ENCODE measurements at places on chromosomes 5 and 9. TPM values are rescaled to one million over a fixed set of nuclear protein-coding genes. Genes with fewer than 3 reads are reported as not detected.
A peak's percentile ranks its signal among the peaks of the same experiment; 100 is the strongest.

- no peak for DNase-seq
Measured at GRCh38 chr5:126682856-126683255, 82.1 kb downstream of the PHAX start.

GRCh38 chr5:18052569-18052968 is 418.3 kb downstream of the TAF11L14 start:
- no peak for DNase-seq

GRCh38 chr5:91142386-91142785 is 240.7 kb downstream of the ARRDC3 start:
- no peak for DNase-seq

GRCh38 chr5:36915653-36916052 is 39.1 kb downstream of the NIPBL start:
- DNase-seq, result peak; percentile 26

DNA sequence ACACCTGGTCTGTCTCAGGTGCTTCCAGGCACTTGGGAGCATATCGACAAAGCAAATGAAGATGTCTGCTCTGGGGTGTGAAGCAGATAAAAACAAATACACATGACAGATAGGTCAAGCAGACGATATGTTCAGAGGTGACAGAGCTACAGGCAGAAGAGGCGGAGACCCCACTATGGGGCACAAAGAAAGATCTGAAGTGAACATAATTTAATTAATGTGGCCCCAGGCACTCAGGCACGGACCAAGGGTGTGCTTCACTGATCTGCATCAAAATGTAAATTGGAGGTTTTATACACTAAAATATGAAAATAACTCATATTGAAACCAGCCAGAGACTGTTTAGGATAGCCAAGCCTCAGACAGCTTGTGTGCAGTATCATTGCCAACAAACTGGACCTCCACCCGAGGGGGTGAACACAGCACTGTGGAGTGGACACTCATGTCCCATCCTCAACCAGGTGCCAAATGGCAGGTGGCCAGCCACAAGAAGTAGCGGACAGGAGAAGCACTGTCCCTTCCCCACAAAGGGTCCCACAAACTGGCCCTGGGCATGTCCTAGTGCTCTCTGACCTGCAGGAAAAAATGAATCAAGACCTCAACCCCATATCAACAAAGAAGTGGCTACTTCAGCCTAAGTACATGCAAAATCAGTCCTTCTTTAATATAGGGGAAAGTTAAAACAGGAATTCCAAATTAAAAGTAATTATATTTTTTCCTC is 29.2 kb downstream of the ROR2 start:
- no peak for DNase-seq

- no peak for DNase-seq
Measured at GRCh38 chr9:109010746-109011145, 2.6 kb downstream of the CTNNAL1 start.

GRCh38 chr9:133004091-133004998 is 25.9 kb downstream of the GFI1B start:
- no peak for DNase-seq

GRCh38 chr9:126376311-126377175 is 49.9 kb downstream of the MVB12B start:
- peak; percentile 55 for DNase-seq

GRCh38 chr5:112419986-112420864 is 1.1 kb upstream of the EPB41L4A start:
- peak; percentile 92 for DNase-seq

GRCh38 chr9:108396193-108396592 is 459.6 kb downstream of the ACTL7B start:
- no peak for DNase-seq

DNA sequence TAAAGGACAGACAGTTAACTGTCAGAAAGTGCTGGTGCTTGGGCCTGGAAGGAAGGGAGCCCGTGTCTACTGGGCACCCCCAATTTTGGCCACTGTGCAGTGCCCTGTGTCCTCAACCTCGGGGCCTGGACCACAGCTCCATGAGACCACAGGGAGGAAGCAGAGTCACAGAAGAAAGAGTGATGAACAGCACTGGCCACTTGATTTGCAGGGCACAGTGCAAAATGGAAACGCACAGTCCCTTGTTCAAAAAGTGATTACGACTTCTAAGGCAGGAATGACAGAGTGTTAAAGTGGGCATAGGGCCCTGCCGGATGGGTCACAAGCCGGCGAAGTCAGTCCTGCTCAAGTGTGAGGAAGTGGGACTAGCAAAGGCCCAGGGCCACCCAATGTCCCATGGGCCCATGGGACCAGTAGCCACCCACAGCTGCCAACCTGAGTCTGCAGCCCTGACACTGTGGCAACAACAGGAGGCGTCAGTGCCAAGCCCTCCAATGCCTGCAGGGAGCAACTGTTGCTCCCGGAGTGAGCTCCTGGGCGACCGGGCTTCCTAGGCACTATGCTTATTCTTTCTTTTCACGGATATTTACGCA is 85.4 kb downstream of the ADAMTS2 start:
- no peak for DNase-seq

GRCh38 chr9:133514460-133515239 is 10.1 kb downstream of the MYMK start:
- DNase-seq, result peak; percentile 89

DNA sequence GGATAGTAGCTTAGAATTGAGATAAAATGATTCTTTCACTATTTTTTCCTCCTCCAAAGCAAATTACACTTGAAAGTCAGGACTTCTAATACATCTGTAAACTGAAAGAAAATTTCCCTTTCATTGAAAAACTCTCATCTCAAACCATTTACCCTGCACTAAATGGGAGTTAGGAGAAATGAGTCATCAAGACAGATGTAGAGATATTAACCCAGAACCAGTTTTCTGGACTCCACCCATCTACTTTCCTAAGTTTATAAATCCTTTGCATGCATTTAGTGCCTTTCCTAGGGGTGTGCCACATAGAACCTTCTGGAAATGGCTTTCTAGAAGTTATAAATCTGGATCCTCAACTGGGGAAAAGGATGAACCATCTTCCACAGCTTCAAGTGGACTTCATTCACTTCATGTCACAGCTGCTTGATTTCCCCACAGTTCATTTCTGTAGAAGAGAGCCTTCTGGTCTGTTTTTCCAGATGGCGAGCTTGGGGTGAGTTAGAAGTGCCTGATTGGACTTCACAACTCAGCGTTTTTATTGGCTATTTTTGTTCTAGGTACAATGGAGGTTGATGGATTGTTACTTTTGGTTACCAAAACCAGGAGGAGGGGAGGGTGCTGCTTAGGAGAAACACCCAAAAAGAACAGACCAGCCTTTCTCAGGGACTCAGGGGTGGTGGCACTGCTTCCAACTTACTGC is 72.5 kb upstream of the GPR151 start:
- no peak for DNase-seq

- peak; percentile 85 for DNase-seq
Measured at GRCh38 chr5:156400231-156400986, 73.4 kb downstream of the SGCD start.

DNA sequence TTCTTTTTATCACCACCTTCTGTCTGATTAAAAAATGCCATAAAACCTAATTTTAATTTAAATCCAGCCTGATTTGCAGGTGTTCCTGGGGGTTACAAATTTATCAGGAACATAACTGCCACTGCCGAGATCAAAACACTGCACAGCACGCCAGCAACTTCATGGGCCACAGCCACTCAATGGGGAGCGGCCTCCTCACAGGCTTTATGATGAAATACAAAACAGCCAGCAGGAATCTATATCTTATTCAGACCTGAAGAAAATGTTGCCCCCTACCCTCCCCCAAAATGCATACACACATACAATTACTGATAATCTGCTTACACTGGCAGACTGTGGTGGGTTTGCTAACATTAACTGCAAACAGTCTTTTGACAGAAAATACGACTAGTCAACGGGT is 151.7 kb upstream of the POU5F2 start:
- DNase-seq, result no peak

TYRP1 gene
- 0.92 TPM for total RNA-seq

All from tongue (tissue), 3 donors.